ENCODE measurements at places on chromosomes 3 and 15. TPM values are rescaled to one million over a fixed set of nuclear protein-coding genes. Genes with fewer than 3 reads are reported as not detected.

The ARID3B gene
- 11.6 TPM for total RNA-seq

The ISLR2 gene
- not detected for total RNA-seq

DNA sequence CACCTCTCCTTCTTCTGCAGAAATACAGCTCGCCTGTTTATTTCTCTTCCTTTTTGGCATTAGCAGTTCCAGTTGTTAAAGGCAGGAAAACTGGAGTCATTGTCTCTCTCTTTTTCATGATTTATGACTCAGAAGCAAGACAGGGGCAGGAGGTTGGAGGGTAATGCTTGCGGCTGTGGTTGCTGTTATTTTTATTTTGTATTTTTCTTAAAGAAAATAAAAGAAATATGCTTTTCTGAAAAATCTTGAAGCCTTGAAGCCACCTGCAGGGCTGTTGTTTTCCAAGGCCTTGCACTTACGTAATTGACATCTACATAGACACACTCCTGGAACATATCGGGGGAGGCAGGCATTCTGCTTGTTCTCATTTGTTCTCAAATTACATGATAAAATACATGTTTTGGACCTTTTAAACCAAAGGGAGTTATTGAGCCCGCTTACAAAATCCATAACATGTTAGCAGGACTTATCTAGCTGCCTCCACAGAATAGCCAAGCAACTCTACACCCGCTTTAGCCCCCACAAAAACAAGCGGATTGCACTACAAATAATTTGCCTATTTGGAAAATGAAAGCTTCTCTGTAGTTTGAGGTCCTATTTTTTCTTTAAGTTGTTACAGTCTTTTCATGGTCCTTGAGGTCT is 1004.6 kb upstream of the NR2F2 start:
- no peak for DNase-seq

The CFAP100 gene
- total RNA-seq: not detected

The GDPGP1 gene
- total RNA-seq: 8.4 TPM

- DNase-seq: no peak
Observed at GRCh38 chr3:190385731-190386688, 2.0 kb upstream of the CLDN16 start.

DNA sequence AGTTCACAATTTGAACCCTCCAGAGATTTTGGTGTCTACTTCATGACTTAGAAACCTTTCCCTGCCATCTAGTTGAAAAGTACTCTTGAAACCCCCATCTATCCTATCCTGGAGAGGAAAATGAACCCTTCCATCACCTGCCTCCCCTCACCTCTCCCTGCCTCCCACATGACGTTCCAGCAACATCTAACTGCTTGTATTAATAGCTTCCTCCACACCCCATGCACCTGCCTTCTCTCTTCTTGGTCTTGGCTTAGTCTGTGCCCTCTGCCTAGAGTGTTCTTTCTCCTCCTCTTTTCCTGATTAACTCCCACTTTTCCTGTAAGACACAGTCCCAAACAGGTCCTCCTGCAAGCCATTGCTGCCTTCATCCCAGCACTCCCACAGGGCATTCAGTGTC is 107.8 kb downstream of the LIPC start:
- no peak for DNase-seq

- no peak for DNase-seq
Observed at GRCh38 chr3:45321607-45322391, 66.6 kb upstream of the LARS2 start.

GRCh38 chr15:33551860-33552259 is 241.1 kb downstream of the RYR3 start:
- no peak for DNase-seq

- DNase-seq: no peak
Observed at GRCh38 chr3:112640276-112640929, 540 bp downstream of the CCDC80 start.

GRCh38 chr15:79218588-79219200 is 63.8 kb upstream of the ANKRD34C start:
- DNase-seq: no peak

DNA sequence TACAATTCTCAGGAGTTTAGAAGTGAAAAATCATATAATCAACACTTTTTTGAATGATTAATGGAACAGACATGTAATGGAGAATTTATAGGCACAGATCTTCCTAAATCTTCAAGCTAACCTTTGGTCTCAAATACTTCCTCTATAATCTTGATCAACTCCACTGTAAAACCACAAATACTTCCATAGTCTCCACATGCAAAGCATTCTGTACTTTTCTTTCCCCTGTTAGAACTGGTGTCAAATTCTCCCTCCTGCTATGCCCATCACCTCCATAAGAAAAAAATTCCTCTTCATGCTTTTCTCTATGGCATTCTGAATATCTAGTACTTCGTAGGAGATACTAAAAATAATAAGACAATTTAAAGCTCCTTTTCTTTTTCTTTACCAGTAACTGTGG is 214.3 kb downstream of the ADAMTS9 start:
- DNase-seq: no peak

GRCh38 chr15:32873284-32874114 is 155.7 kb downstream of the GREM1 start:
- DNase-seq: no peak

The CHRFAM7A gene
- total RNA-seq: not detected

DNA sequence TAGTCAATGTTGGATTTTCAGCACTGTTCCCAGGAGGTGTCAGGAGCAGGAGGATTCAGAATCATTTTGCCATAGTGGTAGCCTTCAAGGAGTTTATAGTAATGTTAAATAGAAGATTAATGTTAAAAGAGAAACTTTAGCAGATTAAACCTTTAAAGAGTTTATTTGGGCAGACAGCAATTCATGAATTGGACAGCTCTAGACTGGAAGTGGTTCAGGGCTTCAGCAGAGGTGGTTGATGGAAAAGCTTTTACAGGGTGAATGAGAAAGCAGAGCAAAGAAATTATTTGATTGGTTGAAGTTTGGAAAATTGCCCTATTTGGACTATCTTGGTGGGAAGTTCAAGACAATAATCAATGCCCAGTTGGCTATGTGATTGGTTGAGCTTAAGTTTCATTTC is 416.6 kb upstream of the TBL1XR1 start:
- no peak for DNase-seq

GRCh38 chr15:28124841-28125240 is 25.7 kb upstream of the OCA2 start:
- no peak for DNase-seq

GRCh38 chr3:196323691-196324090 is 5.7 kb upstream of the DYNLT2B start:
- no peak for DNase-seq

DNA sequence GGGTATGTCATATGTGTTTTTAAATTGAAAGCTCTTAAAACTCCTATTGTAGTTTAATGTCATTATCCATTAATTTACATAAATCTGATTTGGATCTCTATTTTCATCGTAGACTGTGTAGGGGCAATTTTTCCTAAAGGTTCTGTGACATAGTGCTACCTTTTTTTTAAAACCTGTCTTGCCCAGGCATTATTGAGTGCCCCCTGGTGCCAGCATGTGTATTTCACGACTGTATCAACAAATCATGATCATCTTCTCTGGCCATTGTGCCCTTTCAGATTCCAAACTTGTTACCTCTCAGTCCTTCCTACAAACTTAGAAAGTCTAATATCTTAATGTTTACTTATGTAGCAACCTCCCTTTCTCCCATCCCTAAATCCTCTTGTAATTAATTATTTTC is 97.2 kb upstream of the FLNB start:
- DNase-seq: no peak

GRCh38 chr3:38916706-38917105 is 100.7 kb upstream of the SCN10A start:
- no peak for DNase-seq

The CHST2 gene
- 0.76 TPM for total RNA-seq

DNA sequence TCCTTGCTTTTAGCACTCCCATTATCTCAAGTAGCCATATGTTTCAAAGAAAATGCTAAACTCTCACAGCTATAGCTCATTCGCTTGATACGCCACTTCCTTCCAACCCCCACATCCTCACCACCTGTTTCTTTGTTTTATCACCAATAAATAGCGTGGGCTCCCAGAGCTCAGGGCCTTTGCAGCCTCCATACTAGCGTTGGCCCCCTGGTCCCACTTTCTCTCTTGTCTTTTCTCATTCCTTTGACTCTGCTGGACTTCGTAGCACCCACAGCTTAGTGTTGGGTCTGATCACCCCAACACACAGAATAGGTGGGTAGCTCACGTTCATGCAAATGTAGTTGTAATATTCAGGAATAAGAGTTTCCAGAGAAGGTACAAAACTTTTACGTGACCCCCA is 4.1 kb upstream of the GPD1L start:
- no peak for DNase-seq

- DNase-seq: no peak
Observed at GRCh38 chr3:54897028-54897711, 30.7 kb downstream of the LRTM1 start.

DNA sequence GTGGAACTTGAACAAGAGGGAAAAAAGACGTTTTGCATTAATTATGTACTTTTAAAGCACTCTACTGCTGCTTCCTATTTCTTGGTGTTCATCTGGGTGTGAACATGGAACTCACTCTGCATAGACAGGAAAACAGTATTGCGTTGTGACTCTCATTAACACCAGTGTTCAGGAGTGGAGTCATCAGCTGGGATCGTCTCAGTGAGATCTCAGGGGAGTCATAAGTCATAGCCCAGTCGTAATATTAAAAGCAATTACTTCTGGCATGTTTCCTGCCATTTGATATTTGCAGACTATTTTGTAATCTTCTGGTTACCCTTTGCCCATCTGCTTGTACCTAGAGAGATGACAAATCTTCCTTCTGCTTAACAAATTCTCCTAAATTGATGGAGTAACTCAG is 462.0 kb upstream of the ATP11B start:
- DNase-seq: no peak

The BLM gene
- 1.3 TPM for total RNA-seq

DNA sequence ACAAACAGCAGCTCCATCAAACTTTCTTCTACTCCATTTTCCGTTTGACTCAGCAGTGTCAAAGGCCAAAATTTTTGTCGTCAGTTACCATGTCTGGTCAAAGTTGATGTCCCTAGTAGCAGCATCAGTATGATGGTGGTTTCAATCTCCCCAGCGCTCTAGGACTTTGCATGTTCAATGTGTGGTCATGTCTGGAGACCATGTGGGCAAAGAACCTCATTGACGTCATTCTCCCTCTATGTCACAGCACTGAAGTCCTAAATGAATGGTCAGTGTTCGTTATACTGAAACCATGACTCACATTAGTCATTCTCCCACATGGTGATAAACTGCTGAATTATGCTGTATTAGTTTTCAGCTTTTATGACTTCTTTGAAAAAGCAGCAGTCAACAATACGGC is 23.2 kb downstream of the SHC4 start:
- no peak for DNase-seq

DNA sequence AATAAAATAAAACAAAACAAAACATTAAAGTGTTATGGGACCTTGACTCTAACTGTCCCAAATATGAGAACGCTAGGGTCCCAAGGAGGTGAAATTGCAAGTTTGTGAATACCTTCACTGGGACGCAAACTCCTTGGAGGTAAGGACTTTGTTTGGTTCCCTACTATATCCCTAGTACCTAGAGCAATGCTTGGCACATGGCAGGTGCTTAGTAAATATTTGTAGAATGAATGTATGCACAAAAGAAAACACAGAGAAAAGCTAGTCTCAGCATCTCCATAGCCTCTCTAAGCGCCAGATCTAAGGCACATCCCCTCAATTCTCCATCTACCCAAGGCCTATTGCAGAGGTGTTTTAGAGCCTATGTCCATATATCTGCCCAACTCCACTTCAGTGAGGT is 30.5 kb downstream of the GPR176 start:
- DNase-seq: no peak

- no peak for DNase-seq
Observed at GRCh38 chr3:173780067-173780466, 382.5 kb downstream of the NLGN1 start.

GRCh38 chr3:87335931-87336330 is 59.5 kb upstream of the POU1F1 start:
- DNase-seq: no peak

- DNase-seq: no peak
Observed at GRCh38 chr3:114436182-114436581, 142.4 kb downstream of the TIGIT start.

Data from esophagus squamous epithelium (tissue), 5 donors.